ENCODE measurements at places on chromosomes 16 and 17. TPM values are rescaled to one million over a fixed set of nuclear protein-coding genes. Genes with fewer than 3 reads are reported as not detected.

EME1 gene
- not detected for total RNA-seq

EFTUD2 gene
- total RNA-seq, result 33.7 TPM

TRAF4 gene
- total RNA-seq, result 4.1 TPM

GRB7 gene
- total RNA-seq, result not detected

TNK1 gene
- 2.1 TPM for total RNA-seq

DPEP3 gene
- total RNA-seq, result not detected

CTF1 gene
- 5.0 TPM for total RNA-seq

UBB gene
- total RNA-seq, result 892 TPM

FOXF1 gene
- total RNA-seq, result 50.0 TPM

CD300LF gene
- total RNA-seq, result not detected

TAT gene
- not detected for total RNA-seq

ABCC3 gene
- total RNA-seq, result 2.6 TPM

HOXB8 gene
- total RNA-seq, result not detected

C16orf87 gene
- total RNA-seq, result 10.5 TPM

SGCA gene
- total RNA-seq, result 27.3 TPM

NOL11 gene
- 34.2 TPM for total RNA-seq

SDK2 gene
- 0.81 TPM for total RNA-seq

CHST4 gene
- total RNA-seq, result not detected

SENP3 gene
- total RNA-seq, result 91.1 TPM

LCAT gene
- total RNA-seq, result 10.4 TPM

SOST gene
- total RNA-seq, result not detected

FAM20A gene
- 10.0 TPM for total RNA-seq

ZFP1 gene
- total RNA-seq, result 17.5 TPM

ULK2 gene
- total RNA-seq, result 28.2 TPM

SLC2A4 gene
- 72.9 TPM for total RNA-seq

C1QL1 gene
- total RNA-seq, result 0.99 TPM

DRC7 gene
- not detected for total RNA-seq

IL34 gene
- total RNA-seq, result 5.4 TPM

OR2C1 gene
- 0.55 TPM for total RNA-seq

BCO1 gene
- total RNA-seq, result 0.83 TPM

ADORA2B gene
- 2.2 TPM for total RNA-seq

TBX2 gene
- total RNA-seq, result 3.3 TPM

HES7 gene
- not detected for total RNA-seq

SLFN13 gene
- 19.9 TPM for total RNA-seq

PRAC1 gene
- 9.1 TPM for total RNA-seq

FKBP10 gene
- total RNA-seq, result 71.2 TPM

ABCA10 gene
- total RNA-seq, result 1.5 TPM
